Activated CD8-positive, alpha-beta memory T cell treated with anti-CD3 and anti-CD28 coated beads, Interleukin-2, amount 50 U/mL, for 4 hours (primary cell): ENCODE measurements at places on chromosomes 2 and 18.

- no peak for DNase-seq
Measured at GRCh38 chr2:63846487-63846886, 4.8 kb downstream of the UGP2 start.

DNA sequence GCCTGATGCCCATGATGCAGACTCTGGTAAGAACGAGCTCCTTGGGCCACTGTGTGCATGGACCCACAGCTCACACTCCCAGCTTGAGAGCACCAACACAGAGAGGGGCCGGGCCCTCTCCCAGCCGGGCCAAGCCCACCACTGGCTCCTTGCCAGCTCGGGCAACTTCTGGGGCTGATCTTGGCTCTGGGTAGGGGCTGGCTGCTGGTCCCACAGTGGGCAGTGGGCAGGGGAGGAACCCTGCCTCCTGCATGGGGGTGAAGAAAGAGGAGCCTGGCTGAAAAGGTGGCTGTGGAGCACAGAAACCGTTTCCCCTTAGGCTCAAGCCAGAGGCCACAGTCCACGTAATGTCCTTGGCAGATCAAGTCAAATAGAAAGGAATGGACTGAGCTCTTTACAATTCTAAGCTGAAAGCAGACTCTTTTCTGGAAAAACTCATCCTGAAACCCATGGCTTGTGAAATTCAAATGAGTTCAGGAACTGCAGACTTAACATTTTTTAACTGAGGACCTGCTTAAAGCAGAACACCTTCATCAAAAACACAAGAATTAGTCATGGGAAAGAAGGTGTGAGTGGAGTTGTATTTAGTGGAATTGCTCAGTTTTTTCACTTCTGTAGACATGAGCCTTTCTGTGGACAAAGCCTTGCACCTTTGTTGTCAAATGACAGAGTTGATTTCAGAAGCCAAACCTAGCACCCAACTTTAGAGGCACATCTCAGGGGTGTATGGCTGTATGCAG lies 104.9 kb downstream of the STPG4 start:
- DNase-seq, result no peak

GRCh38 chr18:3147935-3148554 lies 71.7 kb downstream of the MYOM1 start:
- no peak for DNase-seq

GRCh38 chr2:110794390-110794789 lies 62.0 kb downstream of the ACOXL start:
- no peak for DNase-seq

- DNase-seq, result no peak
Measured at GRCh38 chr2:219744600-219744999, 117.2 kb downstream of the SLC4A3 start.

DNA sequence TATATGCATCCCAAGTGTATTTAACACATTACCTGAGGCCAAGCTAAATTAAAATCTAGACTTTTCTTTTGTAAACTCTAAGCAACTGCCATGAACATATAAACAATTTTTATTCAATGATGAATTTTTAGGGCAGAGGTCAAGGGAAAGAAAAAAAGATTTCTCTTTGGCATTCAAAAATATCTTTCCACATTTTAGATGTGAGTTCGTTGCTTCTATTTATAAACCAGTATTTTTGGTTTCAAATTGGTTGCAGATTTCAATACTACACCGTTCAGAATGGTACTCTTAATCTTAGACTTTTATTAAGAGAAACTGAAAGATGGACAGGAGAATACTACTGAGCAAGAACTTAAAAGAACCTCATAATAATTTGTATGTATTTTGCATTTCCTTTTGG lies 293.6 kb upstream of the CCDC68 start:
- DNase-seq, result no peak

- peak; percentile 41 for DNase-seq
Measured at GRCh38 chr2:234292205-234292961, 204.5 kb downstream of the ARL4C start.
